ENCODE measurements at places on chromosomes 11 and 22. TPM values are rescaled to one million over a fixed set of nuclear protein-coding genes. Genes with fewer than 3 reads are reported as not detected.

DNA sequence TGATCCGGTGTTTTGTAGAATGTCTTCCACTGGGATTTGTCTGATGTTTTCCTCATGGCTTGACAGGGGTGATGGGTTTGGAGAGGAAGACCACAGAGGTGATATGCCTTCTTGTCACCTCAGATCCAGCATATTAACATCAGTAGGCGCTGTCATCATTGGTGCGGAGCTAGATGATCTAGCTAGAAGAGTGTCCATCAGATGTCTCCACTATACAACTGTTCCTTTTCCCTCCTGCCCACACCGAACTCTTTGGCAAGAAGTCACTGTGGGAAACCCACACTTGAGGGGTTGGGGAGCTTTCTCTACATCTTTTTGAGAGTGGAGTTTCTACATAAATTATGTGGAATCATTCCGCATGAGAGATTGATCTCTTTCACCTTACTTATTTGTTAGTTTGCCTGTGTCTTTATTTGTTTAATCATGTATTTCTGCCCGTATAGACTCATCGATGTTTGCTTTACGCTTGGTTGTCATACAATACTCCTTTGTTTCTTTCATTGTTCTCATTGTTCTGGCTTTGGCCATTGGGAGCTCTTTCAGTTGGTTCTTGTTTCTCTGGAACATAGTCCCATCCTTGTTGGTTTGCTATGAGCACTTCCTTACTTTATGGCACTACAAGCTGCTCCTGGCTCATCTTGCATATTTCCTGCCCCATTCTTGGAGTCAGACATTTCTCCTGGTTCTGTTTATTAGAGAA, 1420.3 kb downstream of the BRD1 start:
- no peak overlapping the region for H3K27ac ChIP-seq
- no peaks in the 10 kb centered on the region for H3K27me3 ChIP-seq
- H3K36me3 ChIP-seq = no peaks in the 10 kb centered on the region
- no peak for DNase-seq
- H3K4me3 ChIP-seq = no peak overlapping the region

DNA sequence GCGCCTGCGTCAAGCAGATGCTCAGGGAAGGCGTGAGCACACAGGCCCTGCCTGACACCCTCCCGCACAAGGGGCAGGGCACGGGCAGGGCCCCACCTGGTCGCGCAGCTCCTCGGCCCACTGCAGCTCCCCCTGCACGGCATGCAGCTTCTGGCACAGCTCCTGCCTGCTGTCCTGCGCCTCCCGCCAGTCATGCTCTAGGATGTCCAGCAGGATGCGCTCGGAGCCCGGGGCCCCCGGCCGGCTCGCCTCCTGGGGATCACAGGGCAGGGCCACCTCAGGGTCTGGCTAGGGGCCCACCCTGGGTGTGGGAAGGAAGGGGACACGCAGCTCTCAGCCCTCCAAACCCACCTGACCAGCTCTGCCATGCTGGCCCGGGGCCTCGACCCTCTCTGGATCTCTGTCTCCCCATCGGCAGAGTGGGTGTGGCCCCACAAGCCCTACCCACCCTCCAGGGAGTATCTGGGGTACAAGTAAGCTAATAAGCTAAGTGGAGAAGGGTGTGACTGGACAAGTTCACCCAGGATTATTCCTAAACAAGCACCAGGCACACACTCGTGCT, 10.7 kb downstream of the CARD10 start:
- H3K27ac ChIP-seq = no peak overlapping the region
- no peaks in the 10 kb centered on the region for H3K27me3 ChIP-seq
- no peaks in the 10 kb centered on the region for H3K36me3 ChIP-seq
- no peak for DNase-seq
- H3K4me3 ChIP-seq = no peak overlapping the region

MS4A10 gene
- total RNA-seq = not detected

DMC1 gene
- 3.7 TPM for total RNA-seq

OVCH2 gene
- not detected for total RNA-seq

CDKN1C gene
- total RNA-seq = 0.43 TPM

DNA sequence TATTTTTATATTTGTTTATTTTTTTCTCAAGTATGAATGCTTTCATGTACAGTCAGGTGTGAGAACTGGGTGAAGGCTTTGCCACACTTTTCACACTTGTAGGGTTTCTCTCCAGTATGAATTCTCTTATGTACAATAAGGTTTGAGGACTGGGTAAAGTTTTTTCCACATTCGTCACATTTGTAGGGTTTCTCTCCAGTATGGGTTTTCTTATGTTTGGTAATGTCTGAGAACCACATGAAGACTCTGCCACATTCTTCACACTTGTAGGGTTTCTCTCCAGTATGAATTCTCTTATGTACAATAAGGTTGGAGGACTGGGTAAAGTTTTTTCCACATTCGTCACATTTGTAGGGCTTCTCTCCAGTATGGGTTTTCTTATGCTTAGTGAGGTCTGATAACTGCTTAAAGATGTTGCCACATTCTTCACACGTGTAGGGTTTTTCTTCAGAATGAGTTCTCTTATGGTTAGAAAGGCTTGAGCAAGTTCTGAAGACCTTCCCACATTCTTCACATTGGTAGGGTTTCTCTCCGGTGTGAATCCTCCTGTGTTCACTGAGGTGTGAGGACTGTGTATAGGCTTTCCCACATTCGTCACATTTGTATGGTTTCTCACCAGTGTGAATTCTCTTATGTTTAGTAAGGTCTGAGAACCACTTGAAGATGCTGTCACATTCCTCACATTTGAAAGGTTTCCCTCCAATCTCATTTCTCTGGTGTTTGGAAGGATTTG, 19.7 kb downstream of the ZNF195 start:
- no peak overlapping the region for H3K27ac ChIP-seq
- no peaks in the 10 kb centered on the region for H3K4me1 ChIP-seq
- no peak for DNase-seq
- H3K36me3 ChIP-seq = peaks cover 66% of the 10 kb centered on the region

DNA sequence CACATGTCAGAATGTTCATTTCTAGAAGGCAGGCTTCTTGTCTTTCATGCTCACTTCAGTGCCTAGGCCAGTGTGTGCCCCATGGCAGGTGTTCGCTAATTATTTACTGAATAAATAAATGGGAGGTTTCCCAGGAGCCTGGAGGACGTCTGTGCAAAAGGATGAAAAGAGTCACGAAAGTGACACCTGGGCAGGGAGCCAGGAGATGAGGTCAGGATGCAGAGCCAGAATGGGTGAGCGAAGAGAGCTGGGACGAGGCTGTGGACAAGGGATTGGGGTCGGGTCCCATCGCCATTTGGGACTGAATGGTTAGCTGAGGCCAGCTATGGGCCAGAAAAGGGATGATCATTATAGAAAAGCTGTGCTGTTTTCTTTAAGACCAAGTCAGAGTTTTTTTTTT, 560.4 kb downstream of the TBC1D22A start:
- no peaks in the 10 kb centered on the region for H3K4me1 ChIP-seq
- H3K4me3 ChIP-seq = no peak overlapping the region
- DNase-seq = peak; percentile 10
- H3K27me3 ChIP-seq = peaks cover 14% of the 10 kb centered on the region
- no peak overlapping the region for H3K27ac ChIP-seq

DNA sequence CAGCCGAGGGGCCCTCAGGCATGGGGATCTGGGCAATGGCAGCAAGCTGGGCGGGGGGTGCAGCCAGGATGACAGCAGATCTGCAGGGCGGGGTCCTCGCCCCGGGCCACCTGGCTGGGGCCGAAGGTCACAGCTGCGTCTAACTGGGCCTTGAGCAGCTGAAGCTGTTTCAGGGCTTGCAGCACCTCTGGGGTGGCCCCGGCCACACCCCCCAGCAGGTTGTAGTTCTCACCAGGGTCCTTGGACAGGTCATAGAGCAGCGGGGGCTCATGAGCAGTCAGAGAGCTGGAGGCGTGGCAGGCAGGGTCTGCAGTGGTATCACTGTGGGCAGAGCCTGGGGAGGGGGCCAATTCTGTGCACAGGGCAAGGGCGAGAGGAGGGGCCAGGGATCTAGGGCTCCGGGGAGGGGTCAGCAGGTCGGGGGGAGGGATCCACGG, 2.8 kb downstream of the ARSA start:
- peaks cover 8% of the 10 kb centered on the region for H3K4me1 ChIP-seq
- DNase-seq = no peak
- no peak overlapping the region for H3K4me3 ChIP-seq
- no peak overlapping the region for H3K27ac ChIP-seq

Measured in GM23248 (cell line).